T-helper 2 cell (primary cell): ENCODE measurements at places on chromosomes 7 and 10.

DNA sequence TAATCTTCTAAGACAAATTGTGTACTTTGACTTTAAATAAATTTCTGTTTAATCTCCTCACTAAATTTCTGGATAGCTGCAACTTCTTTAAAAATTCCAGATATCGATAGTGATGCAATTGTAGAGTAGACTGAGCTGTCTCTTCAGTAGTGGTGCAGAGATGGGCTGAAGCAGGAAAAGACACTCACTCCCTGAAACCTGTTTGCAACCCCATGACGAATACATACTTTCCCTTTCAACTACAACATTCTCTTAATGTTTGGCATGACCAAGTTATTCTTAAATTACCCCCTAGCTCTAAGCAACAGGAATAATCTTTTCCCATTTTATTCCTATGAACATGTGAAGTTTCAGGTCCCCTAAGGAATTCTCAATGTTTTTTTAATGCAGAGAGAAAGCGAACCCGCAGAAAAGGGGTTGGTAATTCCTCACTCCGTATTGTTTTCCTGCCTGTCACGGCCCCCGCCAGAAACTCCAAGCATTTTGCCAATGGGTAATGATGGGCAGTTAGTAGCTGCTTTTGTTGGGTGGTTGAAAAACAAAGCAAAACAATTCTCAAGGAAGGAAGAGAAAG, 1.3 kb downstream of the THSD7A start:
- DNase-seq, result no peak

GRCh38 chr10:75371010-75371409, 30.6 kb downstream of the ZNF503 start:
- DNase-seq, result no peak

DNA sequence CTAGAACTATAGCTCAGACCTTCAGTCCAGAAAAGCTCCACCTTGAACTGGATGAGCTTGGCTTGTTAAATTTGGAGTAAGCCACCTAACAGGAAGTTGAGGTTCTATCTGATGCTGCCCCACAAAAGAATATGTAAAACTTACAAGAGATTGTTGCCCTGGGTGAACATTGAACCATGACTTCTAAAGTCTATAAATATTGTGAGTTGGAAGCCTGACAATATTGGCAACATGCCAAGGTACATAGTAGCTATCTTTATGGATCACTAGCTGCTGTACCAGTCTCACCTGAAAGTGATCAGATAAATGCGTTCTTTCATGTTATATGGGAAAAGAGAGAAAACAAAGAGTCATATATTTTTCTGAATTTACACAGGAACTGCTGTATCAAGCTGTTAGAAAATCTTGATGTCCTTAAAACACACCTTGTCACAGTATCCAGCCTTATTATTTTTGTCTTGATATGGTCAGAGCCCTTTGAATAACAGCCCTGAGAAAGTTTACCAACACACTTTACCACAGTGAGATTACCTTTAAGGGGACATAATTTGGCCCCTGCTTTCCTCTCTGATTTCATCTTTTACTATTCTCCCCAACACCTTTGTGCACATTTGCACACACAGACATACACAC, 92.0 kb downstream of the LSMEM1 start:
- DNase-seq, result no peak

- no peak for DNase-seq
Observed at GRCh38 chr7:1209097-1209496, 23.6 kb upstream of the UNCX start.

- no peak for DNase-seq
Observed at GRCh38 chr7:78499971-78500370, 701.4 kb downstream of the PHTF2 start.

- DNase-seq, result no peak
Observed at GRCh38 chr7:95772298-95772770, at the start of gene DYNC1I1. TSS of gene DYNC1I1 (plus strand) at chr7:95772554. CDS start at chr7:95804730, 32,176 bp downstream.

DNA sequence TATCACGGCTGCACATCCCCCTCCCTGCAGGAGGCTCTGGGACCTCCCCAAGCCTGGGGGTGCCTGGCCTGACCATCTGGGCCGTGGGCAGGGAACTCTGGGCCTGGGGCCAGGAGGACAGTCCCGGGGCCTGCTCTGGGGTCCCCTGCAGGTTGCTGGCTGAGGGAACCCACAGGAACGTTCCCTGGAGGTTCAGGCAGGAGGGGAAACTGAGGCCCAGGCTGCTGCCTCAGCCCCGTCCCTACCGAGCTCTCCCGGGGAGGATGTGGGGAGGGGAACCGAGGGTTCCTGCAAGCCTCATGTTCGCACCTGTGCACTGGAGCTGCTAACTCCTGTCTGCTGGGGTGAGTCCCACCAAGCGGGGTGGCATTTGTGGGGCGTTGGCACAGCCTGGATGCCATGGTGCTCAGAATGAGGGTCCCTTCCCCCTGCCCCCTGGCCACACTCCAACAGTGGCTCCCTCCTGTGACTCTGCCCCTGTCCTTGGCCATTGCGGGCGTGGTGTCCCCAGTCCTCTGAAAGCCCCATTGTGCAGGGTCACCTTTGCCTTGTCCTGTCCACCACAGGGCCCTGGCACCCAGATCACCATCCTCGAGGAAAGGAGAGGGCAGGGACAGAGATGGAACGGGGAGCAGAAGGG, 9.4 kb downstream of the ELFN1 start:
- DNase-seq, result no peak

- no peak for DNase-seq
Observed at GRCh38 chr10:15182540-15183207, 14.2 kb upstream of the NMT2 start.

DNA sequence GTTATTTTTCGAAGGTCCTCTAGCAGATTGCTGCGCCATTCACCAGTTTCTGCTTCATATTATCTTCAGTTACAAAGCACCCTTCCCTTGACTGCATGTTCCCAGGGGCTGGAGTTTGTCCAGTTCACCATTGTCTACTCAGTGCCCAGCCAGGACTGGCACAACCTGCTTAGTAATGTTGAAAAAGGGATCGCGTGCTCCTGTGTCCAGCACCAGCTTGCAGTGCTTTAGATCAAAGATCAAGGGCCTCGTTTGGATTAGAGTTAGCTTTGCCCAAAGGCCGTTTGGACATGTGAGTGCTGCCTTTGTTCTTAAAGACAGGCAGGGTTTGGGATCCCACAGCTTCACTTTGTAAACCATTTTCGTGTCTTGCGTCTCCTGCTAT, 867 bp downstream of the ATP6V0E2 start:
- no peak for DNase-seq

DNA sequence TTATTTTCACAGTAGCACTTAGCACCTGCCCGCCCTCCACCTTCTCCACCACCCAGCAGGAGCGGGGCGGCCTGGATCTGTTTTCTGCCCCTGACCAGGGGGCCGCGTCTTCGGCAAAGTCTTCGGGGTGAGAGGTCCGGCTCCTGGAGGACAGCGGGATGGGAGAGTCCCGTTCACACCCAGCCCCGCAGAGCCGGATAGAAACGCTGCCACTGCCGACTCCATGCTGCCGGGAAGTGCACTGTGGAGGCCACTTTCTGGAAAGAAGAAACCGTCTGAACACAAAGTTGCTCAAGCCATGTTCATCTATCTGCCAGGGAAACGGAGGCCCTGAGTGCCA, 14.5 kb upstream of the ZNF273 start:
- no peak for DNase-seq

- no peak for DNase-seq
Observed at GRCh38 chr7:156898938-156899337, 6.0 kb upstream of the LMBR1 start.

DNA sequence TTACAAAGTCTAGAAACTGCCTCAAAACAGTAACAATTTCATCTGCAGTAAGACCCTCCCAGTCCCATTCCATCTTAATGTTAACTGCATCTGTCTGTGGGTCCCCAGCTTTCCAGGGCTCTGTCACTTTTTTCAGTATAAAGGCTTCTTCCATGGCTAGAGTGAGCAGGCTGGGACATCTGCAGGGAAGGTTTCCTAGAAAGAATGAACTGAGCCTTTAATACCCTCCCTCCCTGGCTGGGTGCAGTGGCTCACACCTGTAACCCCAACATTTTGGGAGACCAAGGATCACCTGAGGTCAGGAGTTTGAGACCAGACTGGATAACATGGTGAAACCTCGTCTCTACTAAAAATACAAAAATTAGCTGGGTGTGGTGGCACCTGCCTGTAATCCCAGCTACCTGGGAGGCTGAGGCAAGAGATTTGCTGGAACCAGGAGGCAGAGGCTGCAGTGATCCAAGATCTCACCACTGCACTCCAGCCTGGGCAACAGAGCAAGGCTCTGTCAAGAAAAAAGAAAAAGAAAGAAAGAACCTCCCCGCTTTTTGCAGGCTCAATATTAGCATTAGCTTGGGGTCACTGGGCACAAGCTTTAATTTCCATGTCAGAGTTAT, 3.4 kb downstream of the ERV3-1 start:
- DNase-seq, result no peak

- no peak for DNase-seq
Observed at GRCh38 chr7:80703272-80703671, 64.8 kb downstream of the CD36 start.

DNA sequence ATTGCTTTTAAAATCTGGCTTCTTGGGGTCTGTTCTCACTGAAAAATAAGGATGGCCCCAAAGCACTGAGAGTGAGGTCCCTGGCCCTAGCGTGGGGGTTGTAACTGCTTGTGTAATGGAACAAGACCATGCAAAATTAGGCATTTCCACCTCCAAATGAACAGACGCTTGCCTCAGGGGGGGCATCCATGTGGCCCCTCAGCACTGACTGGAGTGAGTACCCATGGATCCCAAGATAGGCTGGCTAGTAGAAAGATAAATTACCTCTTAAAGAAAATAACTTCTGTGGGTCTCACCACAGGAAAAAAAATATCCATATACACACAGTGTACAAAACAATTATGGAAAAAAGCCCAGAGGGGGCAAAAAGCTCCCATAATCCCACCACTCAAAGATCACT, 15.2 kb upstream of the CPA1 start:
- DNase-seq, result no peak

GRCh38 chr10:60734226-60734625, 44.1 kb upstream of the CDK1 start:
- no peak for DNase-seq

DNA sequence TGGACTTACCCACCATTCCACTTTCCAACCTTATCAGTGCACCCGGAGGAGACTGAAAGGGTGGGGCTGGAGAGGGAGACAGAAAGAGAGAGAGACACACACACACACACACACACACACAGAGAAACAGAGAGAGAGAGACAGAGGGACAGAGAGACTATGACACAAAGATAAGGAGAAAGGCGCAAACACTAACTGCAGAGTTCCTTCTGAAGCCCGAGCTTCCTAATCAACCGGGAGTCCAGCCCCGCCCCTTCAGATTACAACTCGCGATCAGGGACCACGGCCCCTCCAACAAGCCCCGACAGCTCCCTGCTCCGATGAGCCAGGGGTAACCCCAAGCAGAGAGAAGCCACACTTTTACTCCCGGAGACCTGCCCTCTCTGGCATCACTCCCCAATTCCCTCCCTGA, 499 bp downstream of the GAL3ST4 start:
- DNase-seq, result no peak

- no peak for DNase-seq
Observed at GRCh38 chr7:99196536-99197258, 11.2 kb downstream of the KPNA7 start.

- DNase-seq, result no peak
Observed at GRCh38 chr10:99435986-99436638, 5.7 kb upstream of the GOT1 start.

- DNase-seq, result no peak
Observed at GRCh38 chr10:1923586-1923985, 186.3 kb upstream of the ADARB2 start.

- no peak for DNase-seq
Observed at GRCh38 chr7:142956951-142957623, 5.1 kb downstream of the KEL start.

GRCh38 chr10:132477398-132478340, 59.9 kb upstream of the INPP5A start:
- no peak for DNase-seq

GRCh38 chr7:55209366-55209765, 155.8 kb upstream of the LANCL2 start:
- DNase-seq, result no peak

- DNase-seq, result no peak
Observed at GRCh38 chr7:74271742-74272141, 17.5 kb upstream of the CLIP2 start.

DNA sequence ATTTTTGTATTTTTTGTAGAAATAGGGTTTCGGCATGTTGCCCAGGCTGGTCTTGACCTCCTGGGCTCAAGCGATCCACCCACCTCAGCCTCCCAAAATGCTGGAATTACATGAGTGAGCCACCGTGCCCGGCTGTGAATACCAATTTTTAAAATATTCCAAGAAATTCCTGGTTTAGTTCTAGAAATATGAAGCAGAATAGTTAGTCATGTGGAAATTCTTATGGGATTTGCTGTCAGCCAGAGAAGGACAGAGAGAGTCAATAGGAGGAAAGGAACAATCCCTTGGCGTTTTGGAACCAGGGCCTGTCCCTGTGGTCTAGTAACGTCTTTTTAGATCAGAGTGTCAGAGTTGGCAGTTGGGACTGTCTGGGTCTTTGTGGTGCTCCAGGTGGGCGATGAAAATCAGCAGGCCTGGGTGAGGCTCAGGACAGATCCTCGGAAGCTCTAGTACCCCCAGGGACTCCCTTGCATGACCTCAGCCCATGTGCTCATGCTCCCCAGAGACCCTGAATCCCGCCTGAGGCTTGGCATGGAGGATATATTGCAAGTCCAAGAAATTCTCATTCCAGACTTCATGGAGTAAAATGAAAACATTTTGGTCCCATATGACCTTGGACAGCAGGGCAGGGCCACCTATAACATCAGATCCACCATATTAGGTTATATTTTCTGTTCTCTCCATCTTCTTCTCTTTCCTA, 7.8 kb downstream of the NODAL start:
- no peak for DNase-seq

GRCh38 chr7:2956526-2957368, 86.9 kb downstream of the CARD11 start:
- peak; percentile 10 for DNase-seq

- DNase-seq, result no peak
Observed at GRCh38 chr10:112360308-112361270, 13.3 kb upstream of the ACSL5 start.

DNA sequence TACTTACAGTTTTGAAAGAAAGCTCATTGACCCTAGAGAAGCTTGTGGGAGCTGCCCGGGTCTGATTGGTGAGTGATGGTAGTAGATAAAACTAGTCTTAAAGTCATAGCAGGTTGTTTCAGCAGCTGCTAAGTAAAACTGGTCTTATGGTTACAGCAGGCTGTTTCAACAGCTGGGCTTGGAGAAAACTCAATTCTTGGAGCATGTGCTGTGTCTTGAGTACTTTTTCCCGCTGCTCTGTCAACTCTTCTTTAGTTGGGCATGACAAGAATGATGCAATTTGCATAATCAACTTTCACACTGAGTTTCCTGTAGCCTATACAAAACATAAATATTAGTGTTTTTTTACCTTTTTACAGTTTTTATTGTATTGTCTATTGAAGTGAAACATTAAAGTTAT, 707.9 kb downstream of the AUTS2 start:
- no peak for DNase-seq

DNA sequence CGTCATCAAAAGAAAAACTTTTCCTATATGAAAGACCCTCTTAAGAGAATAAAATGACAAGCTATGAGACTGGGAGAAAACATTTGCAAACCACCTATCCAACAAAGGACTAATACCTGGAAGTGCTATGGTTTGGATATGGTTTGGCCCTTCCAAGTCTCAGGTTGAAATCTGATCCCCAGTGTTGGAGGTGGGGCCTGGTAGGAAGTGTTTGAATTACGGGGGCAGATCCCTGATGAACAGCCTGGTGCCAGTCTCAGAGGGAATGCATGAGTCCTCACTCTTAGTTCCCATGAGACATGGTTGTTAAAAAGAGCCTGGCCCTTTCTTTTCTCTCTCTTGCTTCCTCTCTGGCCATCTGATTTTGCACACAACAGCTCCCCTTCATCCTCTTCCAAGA, 6.3 kb downstream of the ALDH18A1 start:
- DNase-seq, result no peak
